Activated CD8-positive, alpha-beta memory T cell treated with anti-CD3 and anti-CD28 coated beads for 1 hour (primary cell): ENCODE measurements at places on chromosomes 4 and X.

- DNase-seq: no peak
Measured at GRCh38 chr4:5891563-5892322, 1.1 kb downstream of the CRMP1 start.

DNA sequence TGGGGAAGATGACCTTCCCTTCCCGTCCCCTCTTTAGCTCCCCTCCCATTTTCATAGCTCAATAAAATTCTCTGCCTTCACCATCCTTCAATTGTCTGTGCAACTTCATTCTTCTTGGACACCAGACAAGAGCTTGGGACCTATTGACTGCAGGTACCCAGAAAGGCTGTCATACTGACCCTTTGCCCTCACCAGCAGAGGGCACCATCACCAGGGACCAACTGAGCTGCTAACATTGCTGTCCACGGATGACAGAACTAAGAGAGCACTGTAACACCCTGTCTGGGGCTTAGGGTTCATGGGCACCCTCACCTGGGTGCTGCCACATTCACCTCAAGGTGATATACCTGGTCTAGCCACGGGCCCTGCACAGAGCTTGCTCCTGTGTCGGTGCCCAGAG is 141.3 kb upstream of the VCX3B start:
- no peak for DNase-seq

DNA sequence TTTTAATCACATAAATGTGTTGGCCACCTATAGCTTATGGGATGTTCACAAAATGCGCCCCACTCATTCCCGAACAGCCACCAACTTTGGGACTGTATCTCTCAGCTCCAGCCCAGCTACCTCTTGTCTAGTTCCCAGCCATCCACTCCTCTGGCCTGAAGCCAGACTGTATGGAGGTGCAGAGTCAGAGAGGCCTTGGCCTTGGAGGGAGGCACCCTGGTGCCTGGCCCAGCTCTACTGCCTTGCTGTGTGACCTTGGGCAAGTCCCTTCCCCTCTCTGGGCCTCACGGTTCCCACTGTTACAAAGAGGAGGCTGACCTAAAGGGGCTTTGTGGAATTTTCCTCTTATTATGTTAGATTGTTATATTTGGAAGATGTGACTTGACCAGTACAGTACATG is 13.9 kb downstream of the MAMLD1 start:
- no peak for DNase-seq

DNA sequence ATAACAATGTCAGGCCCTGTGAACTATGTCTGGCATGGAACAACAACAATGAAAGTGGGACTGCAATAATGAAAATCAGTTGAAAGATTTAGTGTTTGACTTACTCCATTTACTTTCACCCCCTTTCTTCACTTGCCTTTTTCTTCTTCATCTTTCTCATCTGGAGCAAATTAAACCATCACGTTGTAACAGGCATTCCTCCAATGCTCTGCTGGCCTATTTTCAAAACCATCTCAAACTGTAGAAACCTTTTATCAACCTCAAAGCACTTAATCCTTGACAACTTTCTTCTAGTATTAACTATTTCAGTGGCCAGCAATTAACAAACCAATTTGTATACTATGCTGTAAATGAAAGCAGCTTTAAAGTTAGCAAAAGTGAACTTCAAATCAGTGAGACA is 8.3 kb downstream of the KLHL13 start:
- DNase-seq: no peak

DNA sequence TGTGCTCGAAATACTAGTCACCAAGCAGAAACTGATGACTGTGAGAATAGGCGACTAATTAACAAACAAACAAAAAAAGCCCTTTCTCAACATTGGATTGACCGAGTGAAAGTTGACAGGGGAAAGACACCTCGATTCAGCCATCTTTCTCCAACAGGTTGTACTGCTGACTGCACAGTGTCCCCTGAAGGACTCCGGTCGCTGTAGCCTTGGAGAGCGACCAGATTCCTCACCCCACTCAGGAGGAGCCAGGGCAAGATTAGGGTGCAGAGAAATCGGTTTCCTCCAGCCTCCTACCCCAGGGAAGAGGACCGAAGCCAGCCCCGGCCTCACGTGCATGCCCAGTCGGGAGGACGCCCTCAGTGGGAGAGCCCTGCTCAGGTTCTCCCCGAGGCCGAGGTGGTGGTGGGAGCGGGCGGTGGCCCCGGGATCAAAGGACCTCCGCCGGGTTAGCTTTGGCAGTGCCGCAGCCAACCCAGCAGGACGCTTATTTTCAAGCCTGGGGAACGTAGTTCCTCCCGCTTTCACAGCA is 1.1 kb upstream of the RAP1GDS1 start:
- DNase-seq: no peak

- DNase-seq: no peak
Measured at GRCh38 chr4:24559889-24560288, 24.5 kb downstream of the DHX15 start.

- no peak for DNase-seq
Measured at GRCh38 chr4:172152284-172152683, 339.1 kb downstream of the GALNTL6 start.

DNA sequence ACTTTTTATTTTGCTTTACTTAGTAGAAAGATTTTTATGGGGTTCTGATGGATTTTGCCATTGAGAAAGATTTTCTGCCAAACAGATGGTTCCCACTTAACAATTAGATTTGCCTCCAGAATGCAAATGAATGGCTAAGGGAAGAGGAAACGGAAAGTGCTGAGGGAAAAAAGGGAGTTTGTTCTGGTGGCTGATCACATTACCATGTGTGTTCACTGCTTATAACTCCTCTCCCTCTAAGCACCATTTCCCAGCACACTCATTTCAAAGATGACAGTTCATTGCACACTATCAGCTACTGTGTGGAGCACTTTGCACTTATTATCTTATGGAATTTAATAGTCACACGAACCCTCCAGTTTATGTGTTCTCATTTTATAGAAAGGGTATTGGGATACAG is 68.0 kb upstream of the GRID2 start:
- no peak for DNase-seq

DNA sequence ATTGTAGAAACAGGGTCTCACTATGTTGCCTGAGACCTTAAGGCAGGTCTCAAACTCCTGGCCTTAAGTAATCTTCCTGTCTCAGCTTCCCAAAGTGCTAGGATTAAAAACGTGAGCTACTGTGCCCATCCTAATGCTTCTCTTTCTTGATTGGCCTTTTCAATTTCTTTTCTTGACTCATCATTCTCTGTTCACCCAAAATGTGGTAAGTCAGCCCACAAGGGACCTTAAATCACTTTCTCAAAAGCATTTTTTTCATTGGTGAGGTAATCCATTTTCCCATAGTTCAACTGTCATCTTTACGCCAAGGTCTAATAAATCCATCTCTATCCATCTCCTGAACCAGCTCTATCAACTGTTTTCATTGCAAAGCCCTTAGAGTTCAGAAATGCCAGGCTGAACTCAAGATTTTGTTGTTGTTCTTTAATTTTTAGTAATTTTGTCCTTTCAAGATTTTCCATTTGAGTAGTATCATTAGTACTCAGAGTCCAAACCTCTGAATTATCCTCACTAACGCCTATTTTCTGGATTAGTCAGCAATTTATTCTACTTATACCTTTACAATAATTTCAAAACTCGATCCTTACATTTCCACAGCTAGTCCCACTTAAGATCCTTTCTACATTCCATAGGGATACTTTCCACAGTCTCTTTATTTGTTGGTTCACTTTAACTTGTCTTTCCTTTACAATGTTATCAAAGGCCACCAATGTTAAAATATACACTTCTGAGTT is 528.6 kb downstream of the IL15 start:
- DNase-seq: no peak

- DNase-seq: no peak
Measured at GRCh38 chr4:88804234-88804633, 106.6 kb upstream of the NAP1L5 start.

- DNase-seq: no peak
Measured at GRCh38 chrX:120136840-120137239, 21.1 kb upstream of the RHOXF1 start.

GRCh38 chrX:53317365-53318069 is 36.1 kb upstream of the IQSEC2 start:
- peak; percentile 49 for DNase-seq
